C1 segment of cervical spinal cord (tissue), 14 donors: ENCODE measurements at places on chromosomes 4 and X.

- no peak for DNase-seq
Measured at GRCh38 chr4:100945789-100946188, 401.5 kb downstream of the PPP3CA start.

- DNase-seq: no peak
Measured at GRCh38 chr4:173478201-173478912, 51.7 kb downstream of the HAND2 start.

GRCh38 chr4:117691572-117692351 lies 342.5 kb upstream of the NDST3 start:
- no peak for DNase-seq

GRCh38 chrX:152901816-152902501 lies 4.1 kb downstream of the ZNF185 start:
- no peak for DNase-seq
